C1 segment of cervical spinal cord (tissue), 14 donors: ENCODE measurements at places on chromosomes 13 and 19.
A peak's percentile ranks its signal among the peaks of the same experiment; 100 is the strongest.

- no peak for DNase-seq
These were observed 231.1 kb upstream of the SERP2 start for GRCh38 chr13:44142540-44142867.

DNA sequence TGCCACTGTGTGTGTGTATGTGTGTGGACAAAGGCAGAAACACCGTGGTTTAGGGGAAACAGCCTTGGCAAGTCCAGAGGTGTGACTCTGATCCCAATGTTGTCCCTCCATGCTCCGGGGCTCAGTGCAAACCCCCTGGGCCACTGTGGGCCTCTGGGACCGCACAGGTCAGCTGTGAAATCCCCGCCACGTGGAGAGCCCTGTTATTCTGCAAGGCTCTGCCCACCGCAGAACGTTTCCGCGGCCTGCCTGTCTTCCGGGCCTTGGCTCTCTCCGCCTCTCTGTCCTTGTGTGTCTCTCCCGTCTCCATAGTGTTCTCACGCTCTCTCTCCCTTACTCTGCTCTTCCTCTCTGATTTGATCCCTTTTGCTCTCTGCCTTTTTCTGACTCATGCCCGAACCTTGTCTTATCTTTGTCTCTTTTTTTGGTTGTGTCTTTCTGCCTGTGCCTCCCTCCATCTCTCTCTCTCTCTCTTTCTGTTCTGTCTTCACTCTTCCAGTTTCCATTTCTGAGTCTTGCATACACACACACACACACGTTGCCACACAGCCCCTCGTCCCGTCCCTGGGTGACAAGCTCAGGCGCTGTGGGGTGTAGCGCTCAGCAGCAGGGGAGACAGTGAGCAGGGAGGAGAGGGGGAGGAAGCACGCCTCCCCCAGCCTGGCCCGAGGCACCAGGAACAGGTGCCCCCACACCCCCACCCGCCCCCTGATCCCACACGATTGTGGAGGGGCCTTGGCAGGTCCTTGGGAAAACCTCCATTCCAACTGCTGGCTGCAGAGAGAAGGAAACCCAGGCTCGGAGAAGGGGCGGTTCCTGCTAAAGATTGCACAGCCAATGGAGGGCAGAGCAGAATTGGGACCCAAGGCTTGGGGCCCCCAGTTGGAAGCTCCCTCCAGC, 3.0 kb downstream of the TTYH1 start:
- DNase-seq: no peak

- no peak for DNase-seq
These were observed 10.6 kb downstream of the SLC15A1 start for GRCh38 chr13:98741741-98742435.

DNA sequence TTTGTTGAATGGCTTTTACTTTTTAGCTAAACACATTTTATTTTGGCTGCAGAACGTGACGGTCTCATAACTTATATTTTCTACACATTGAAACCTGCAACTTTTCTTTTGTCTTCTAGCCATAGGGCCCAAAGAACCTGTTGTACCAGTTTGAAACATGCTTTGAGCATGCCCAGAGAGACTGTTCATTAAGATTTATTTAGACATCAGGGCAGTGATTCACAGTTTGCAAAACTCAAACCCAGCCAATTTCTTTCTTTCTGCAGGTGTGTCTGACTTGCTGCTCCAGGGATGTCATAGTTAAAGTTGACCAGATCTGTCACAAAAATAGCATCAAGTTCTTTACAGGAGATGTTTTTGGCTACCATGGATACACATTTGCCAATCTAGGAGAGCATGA, 22.0 kb downstream of the SAE1 start:
- DNase-seq: no peak

DNA sequence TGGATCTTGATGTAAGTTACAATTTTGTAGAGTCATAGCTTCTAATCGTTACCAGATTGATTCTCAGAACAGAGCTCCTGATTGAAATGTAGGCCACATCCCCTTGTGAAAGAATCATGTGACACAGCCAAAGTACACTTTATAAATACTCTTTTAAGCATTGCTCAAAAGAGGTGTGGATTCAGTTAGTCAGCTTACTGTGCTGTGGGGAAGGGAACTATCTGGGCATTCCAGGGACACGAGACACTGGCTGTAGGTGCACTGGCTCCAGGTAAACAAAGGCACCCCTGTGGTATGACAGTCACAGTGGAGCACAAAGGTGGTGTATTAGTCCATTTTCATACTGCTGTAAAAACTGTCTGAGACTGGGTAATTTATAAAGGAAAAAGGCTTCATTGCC, 222.8 kb downstream of the LIG4 start:
- DNase-seq: no peak

- peak; percentile 23 for DNase-seq
These were observed 1.3 kb upstream of the SNAPC2 start for GRCh38 chr19:7918615-7919421.

- DNase-seq: no peak
These were observed 11.8 kb downstream of the STAP2 start for GRCh38 chr19:4326837-4327251.

DNA sequence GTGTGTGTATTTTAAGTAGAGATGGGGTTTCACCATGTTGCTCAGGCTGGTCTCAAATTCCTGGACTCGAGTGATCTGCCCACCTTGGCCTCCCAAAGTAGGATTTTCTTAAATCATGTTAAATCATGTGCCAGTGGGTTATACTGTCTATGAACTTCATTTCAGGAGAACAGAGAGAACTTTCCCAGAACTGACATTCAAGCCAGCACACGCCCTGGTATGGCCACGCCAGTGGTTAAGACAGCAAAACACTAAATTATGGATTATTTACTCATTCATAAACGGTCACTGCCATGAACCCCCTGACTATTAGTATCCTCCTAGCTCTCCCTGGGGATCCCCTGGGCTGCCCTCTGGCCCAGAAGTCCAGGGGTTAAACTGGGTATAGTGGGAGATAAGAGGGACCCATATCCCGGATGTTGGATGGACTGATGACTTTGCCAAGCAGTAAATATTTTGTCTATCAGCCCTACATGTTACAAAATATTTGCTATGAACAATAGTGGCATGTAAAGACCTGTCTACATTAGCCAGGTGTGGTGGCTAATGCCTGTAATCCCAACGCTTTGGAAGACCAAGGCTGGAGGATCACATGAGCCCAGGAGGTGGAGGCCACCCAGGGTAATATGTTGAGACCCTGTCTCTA, 16.1 kb upstream of the STRN4 start:
- no peak for DNase-seq

GRCh38 chr19:3805859-3806258, 19.7 kb upstream of the MATK start:
- no peak for DNase-seq

DNA sequence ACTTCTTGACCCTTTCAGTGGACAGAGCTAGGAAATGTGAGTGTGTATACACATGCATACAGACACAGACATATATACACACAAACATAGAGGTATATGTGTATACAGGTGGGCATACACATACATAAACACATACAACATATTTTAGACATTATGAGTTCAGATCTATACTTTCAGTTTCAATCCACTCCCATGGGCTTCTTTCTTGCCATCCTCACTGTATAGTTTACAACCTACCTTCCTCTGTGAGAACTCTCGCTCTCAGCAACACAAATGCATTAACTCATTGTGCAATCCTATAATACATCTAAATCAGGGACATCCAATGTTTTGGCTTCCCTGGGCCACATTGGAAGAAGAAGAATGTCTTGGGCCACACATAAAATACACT, 21.2 kb upstream of the SCEL start:
- no peak for DNase-seq

DNA sequence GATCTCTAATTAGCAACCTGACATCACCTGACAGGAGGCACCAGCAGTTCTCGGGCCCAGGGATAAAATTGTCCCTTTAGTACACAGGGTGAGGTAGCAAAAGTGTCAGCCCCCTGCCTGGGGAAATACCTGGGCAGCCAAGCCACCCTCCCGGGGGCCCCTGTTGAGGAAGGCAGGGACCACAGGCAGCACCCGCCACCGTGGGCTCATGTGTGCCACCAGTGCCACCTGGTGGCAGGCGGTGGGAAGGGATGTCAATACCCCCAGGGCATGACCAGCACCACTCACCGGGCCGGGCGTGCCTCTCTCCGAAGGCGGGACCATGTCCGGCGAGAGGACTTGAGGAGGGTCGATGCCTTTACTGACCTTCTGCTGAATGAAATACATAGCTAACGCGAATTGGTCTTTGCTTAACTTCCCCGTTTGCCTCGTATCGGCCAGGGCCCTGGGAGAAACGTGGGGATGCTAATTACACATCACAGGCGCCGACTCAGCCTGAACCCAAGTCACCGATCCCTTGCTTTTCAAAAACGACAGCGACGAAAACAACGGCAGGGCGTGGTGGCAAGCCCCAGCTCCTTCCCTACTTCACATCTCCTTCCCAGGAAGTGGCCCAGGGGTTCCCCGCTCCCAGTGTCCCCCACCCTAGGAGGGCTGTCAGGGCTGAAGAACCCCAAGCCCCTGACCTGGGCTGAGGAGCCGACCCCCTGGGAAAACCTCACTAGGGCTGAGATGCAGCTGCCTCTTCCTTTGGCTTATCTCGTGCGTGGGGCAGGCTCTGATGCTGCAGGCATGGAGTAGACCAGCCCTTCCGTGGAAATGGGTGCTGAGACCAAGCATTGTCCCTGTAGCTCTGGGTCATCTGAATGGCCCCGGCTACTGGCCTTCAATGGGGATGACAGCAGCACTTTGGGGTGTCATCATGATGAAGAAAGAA, 53.8 kb downstream of the EPS15L1 start:
- DNase-seq: peak; percentile 6

GRCh38 chr19:20423381-20424197, 142.0 kb downstream of the ZNF737 start:
- peak; percentile 44 for DNase-seq

DNA sequence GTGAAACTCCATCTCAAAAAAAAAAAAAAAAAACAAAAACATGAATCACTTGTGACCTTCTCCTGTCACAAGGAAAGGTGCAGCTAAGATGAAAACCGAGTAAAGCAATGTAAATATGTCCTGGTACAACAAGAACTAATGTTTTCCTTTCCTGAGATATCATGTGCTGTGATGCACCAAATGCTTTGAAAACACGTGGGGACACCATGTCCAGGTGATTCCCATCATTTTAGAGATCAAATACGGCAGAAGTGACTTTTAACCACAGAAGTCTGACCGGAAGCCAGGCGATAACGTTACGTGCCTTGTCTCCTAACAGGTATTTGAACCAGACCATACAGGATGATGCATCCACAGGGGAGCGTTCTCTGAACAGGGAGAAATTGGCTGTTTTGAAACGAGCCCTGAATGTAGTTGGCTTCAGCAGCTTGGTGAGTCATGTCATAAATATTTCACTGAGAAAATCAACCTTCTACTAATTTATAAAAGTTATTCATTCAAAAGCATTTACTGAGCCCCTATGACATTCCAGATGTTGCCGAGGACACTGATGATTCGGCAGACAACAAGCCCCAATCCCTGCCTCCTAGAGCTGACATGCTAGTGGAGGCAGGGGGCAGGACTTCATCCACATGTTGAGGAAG, 328.1 kb downstream of the MYO16 start:
- no peak for DNase-seq

DNA sequence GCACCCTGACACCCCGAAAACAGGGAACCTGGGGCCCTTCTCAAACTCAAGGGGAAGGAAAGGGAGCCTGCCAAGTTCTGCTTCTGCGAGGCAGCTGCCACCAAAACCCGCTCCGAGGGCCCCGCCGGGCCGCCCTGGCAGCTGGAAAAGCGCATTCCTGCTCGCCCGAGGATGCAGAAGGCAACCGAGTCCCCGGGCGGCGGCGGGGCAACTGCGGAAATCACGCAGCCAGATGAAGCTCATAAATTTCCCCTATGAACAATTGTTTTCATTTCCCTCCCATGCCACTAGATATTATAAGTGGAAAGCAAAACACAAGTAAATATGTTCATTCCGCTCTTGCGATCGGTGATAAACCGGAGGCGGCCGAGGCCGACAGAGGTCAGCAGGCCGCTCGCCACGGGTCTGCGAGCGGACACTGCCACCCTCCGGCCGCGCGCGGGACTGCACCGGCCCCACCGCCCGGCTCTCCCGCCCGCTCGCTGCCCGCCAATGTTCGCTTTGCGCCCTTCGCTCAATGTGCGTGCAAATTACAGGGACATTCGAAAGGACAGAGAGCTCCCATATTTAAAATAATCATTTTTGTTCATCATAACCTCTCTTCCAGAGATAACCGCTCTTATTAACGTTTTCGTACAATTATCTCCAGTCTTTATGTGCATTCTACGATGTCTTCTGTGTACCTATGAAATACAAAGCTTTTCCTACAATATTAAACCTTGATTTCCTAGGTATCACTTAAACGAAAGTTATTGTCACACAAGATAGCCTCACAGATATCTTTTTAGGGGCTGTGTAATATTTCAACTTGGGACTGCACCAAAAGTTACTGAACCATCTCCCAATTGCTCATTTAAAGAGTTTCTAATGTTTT, 120.8 kb upstream of the ZNF507 start:
- no peak for DNase-seq

DNA sequence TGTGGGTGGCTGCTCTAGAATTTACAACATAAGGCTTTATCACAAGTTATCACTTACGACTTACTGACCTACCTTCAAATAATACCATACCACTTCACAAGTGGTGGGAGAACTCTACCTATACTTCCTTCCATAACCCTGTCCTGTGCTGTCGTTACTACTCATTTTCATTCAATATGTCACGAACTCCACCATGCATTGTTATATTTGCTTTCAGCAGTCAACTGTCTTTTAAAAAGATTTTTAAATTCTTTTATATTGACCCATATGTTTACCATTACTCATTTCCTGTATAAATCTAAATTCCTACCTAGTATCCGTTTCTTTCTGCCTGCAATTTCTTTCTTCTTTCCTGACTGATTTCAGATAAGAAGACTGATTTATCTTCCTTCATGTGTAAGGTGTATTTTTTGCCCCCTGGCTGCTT, 200.0 kb downstream of the KLF12 start:
- no peak for DNase-seq

- DNase-seq: no peak
These were observed 88.1 kb downstream of the ZDHHC20 start for GRCh38 chr13:21371011-21371410.

DNA sequence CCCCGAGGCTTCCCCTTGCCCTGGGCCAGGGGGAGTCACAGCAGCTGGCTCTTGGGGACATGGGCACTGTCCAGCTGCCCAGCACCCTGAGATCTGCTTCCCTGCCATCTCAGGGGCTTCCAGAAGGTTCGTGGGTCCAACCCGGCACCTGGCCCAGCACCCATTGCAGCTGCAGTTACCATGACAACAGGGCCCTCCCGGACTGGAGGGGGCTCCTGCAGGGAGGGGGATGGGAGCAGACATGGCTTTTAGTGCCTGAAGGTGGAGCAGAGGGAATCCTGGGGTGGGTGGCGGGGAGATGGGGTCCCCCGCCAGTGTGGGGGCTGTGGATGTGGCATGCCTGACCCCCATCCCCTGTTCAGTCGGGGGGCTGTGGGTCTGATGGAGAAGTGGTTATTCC, 14.7 kb downstream of the PIN1 start:
- no peak for DNase-seq

DNA sequence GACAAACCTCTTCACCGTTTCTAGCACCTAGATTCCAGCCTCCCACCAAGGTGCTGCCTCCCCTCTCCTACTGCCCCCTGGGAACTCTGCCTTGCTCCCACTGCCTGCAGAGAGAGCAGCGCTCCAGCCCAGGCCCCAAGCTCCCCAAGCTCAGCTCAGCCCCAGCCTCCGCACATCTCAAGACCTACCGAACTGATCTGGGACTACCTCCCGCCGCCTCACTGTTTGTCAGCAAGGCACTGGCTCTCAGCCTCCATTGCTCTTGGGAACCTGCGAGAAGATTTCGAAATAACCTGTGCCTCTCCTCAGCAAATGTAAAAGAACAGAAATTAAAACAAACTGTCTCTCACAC, 92.4 kb upstream of the GPR183 start:
- no peak for DNase-seq
